KBM-7 (cell line): ENCODE measurements at places on chromosomes 5 and 9.

GRCh38 chr5:159038907-159039306 is 60.8 kb downstream of the EBF1 start:
- DNase-seq = no peak

- peak; percentile 35 for DNase-seq
These were observed 5.9 kb upstream of the YTHDC2 start for GRCh38 chr5:113507601-113508000.

DNA sequence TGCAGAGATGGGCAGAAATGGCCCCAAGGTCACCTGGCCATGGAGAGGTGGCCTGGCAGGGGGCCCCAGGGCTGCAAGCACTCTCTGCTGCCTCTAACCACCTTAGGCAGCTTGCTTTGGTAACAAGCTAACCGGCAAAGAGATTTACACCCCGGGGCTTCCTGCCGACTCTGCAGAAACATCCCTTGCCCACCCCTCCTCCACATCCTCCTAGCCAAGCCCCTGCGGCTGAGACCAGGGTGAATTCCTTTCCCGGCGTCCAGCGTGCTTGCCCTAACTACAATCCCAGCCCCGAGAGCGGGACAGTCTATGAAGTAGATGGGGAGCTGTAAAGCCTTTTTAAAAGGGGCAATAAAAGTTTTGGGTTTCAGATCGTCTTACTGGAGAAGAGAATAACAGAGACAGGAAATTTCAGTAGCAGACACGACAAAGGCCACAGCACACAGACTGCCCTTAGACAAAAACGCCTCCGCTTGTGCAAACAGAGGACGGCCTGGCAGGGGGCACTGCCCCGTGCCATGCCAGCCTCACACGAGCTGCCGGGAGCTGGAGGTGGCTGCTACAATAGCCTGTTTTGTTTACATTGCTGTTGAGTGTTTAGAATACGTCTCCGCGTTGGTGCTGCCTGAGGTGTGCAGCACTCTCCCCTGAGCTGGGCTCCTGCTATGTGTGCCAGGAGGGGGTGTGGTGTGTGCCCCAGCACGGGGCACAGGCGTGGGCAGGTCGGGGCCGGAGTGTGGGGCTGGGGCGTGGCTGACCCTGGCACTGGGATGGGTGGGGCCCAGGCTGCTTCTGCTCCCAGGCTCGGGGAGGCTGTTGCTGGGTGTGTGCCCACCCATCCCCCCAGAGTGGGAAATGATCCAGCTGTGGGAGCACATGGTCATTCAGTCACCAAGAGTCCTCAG is 15.3 kb downstream of the MYMK start:
- no peak for DNase-seq

- DNase-seq = no peak
These were observed 44.5 kb downstream of the RAPGEF1 start for GRCh38 chr9:131695366-131695765.

GRCh38 chr5:156096259-156096658 is 230.7 kb upstream of the SGCD start:
- no peak for DNase-seq

DNA sequence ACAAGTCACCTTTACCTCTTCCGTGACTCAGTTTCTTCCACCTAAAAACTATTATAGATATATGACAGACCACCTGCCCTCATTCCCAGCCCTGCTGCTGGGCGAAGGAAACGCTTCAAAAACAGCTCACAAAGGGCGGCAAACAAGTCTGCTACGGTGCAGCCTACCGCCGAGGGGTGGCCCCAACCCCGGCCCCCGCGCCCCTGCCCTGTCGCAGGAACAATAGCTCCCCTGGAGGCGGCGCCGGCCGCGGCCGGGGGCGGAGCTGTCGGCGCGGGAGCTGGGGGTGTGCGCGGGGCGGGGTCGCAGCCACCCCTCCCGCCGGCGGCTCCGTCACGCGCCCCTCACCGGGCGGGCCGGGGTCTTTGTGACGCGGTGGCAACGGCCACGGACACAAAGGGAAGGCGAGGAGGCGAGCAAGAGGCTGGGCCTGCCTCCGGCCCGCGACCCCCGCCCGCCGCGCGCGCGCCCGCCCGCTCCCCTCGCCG is at the start of gene TMEFF1:
Gene TMEFF1 (plus strand): TSS at position 362 of the 488 bp plus-strand sequence. CDS start 396 bp downstream, outside the sequence.
- peak; percentile 50 for DNase-seq

DNA sequence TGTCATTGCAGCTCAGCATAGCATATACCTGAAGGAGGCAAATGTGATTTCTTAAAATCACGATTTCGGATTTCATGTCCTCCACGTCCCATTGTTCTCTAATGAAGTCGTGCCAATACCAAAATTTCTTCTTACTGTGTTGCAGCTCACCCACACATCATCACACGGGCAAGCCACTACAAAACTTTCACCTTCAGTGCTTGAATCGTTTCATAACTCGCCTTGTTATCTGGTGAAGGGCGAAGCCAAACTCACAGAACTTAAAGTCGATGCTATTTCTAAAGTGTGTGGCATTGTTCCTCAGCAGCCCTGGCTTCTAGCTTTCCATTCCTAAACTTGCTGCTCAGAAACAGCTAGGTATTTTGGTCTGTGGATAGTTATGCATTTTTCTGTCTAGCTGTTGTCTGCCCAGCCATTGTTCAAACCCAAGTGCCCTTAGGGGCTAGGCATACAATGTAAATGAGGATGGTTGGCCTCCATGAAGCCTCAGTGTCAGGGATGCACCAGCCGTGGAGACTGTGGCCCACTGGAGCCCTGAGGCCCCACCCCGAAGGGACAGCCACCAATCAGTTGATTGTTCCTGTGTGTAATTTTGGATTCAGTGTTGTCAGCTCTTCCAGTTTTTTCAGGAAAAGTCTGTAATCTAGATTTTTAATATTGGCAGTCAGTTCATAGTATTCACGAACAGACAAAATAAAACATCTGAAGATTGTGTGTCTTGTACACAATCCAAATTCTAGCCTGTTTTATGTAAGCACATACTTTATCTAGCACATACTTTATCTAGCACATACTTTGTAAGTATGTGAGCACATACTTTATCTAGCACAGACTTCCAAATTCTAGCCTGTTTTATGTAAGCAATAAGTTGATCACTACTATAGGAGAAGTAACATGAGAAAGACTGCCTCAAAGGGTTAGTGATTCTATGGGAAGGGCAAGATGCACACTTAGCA is 112.8 kb downstream of the DAPK1 start:
- no peak for DNase-seq

GRCh38 chr5:98111686-98112085 is 661.8 kb upstream of the RGMB start:
- DNase-seq = no peak

DNA sequence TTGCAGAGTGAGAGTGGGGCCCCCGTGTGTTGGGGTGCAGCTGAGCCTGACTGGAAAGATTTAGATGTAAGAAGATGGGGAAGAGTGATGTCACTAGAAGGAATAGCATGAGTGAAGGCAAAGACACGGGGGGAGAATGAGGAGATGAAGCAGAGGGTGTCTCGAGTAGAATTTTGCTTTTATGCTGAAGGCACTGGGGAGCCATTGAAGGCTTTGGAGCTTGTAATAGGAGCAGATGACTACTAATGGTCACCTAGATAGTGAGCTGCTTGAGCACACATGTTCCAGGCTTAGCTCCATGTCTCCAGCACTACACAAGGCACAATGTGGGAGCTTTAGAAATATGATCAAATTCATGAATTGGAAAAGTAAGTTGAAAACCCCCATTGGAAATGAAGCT is 32.1 kb downstream of the COL15A1 start:
- DNase-seq = no peak

GRCh38 chr5:124677374-124678351 is 68.8 kb downstream of the ZNF608 start:
- DNase-seq = no peak

DNA sequence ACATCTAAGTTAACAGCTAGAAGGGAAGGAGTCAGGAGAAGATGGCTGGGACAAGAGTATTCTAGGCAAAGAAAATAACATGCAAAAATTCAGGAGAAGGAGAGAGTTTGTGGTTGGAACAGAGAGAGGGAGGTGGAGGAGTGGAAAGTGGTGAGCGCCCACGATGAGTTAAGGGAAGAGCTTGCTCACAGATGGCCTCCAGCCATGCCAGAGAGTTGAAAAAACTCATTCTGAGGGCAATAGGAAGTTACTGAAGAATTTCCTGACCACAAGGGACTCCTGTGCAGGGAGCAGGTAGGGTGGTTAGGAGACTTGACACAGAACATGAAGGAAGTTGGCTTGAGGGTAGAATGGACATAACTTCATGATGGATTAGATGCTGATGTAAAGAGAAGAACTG is 159.7 kb downstream of the DOCK2 start:
- peak; percentile 24 for DNase-seq

DNA sequence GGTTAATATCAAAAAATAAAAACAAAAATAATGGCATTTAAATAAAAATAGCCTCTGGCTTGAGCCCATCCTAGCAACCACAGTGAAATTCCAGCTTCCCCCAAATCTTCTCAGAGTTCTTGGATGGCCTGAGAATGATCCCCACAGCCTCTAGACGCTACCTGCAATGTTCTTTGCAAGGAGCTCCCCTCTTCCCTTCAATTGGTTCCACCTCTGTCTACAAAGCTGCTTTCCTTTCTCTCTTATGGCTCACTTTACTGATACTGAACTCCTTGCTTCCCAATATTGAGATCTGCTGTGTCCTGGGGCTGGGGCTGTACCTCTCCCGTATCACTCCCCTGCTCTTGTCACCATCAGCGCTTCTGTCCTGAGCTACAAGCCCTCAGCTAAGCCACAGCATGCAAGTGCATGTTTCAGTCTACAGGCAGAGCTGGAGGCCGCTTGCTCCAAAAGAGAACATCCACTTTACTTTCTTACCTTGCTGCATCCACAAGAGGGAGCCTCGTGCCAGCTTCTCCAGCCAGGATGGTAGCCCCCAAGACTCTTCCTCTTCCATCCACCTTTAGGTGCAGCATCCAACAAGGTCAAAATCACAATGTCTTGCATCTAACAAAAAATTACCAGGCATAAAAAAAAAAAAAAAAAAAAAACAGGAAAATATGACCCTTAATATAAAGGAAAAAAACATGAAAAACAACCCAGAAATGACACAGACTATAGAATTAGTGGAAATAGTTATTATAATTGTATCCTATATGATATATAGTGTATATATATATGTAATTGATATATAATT is 57.4 kb upstream of the PRSS3 start:
- DNase-seq = peak; percentile 76

DNA sequence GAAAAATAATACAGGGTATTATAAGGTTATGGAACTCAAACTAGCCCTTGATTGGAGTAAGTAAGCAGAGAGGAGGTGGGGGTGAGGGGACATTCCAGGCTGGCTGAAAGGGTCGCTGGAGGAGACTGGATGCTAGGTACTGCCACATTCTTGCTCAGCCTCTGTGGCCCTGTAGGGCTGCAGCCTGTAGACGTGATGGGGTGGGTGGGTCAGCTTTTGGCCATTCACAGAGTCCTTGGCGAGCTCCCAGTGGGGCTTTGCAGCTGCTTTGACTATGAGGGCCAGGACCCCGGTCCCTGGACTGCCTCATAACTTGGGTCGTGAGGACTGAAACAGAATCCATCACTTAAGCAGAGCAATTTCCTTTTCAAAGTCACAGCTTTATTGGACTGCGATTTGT is 4.2 kb upstream of the GDNF start:
- DNase-seq = no peak

GRCh38 chr9:88995627-88996026 is 4.4 kb downstream of the S1PR3 start:
- no peak for DNase-seq

DNA sequence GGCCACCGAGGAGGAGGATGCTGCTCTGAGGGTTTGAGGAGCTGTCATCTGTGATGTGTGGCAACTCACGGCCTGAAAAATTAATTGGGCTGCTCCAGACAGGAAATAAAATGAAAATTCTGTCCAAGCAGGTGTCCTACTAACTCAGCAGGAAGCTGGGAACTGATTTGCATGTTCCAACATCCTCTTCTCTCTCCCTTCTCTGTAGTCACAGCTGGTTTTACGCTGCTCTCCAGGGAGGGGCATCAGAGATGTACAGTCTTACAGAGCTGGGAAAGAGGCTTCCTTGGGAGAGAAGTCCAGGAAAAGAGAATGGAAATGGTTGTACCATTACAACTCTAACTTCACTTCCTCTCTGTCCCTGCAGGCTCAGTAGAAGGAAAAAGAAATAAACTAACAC is 24.2 kb upstream of the SIL1 start:
- no peak for DNase-seq

DNA sequence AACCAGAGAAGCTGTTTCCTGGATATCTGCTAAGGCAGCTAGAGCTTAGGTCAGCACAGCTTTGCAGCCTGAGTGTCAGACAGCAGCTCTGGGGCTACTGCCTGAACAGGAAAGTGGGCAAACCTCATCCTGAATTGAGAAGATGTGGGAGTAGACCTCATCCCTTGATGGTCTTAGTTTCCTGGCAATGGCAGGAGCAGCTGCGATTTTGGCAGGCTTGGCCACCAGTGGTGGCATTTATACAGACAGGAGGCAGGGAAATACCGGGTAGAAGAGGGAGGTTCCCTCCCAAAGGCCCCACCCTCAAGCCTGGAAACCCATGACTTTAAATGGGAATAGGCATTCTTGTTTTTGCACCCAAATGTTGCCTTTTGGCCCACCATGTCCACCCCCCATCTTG is 69.7 kb downstream of the LIX1 start:
- no peak for DNase-seq

DNA sequence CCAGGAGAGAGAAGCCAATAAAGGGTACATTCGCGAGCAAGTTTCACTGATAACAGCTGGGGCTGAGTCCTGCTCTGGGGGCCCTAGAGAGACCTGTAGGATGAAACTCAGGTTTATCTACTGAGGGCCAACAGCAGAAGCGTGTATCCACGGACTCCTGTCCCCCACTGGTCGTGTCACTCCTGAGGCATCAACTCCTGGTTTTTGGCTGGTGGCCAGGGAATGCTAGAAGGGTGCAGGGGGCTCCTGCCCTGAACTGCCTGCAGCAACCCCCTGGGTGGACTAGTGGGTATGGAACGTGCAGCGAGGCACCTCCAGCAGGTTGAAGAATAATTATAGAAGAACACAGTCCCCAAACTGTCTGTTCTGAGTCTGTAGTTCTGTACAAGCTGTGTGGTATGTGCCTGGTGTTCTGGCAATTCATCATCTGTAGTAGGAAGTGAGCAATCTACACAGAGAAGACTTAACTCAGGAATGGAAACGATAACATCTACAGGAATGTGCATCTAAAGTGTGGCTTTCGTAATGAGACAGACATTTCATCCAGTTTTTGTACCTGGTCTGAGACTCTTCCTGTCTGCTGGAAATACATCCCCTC is 64.5 kb upstream of the GNA14 start:
- peak; percentile 46 for DNase-seq

- DNase-seq = no peak
These were observed 120.5 kb upstream of the NEK6 start for GRCh38 chr9:124137009-124137943.

GRCh38 chr9:81578606-81579005 is 110.7 kb downstream of the TLE1 start:
- no peak for DNase-seq

GRCh38 chr5:111548348-111548950 is 36.1 kb upstream of the STARD4 start:
- no peak for DNase-seq

GRCh38 chr5:177608243-177609075 is 8.5 kb downstream of the B4GALT7 start:
- no peak for DNase-seq

DNA sequence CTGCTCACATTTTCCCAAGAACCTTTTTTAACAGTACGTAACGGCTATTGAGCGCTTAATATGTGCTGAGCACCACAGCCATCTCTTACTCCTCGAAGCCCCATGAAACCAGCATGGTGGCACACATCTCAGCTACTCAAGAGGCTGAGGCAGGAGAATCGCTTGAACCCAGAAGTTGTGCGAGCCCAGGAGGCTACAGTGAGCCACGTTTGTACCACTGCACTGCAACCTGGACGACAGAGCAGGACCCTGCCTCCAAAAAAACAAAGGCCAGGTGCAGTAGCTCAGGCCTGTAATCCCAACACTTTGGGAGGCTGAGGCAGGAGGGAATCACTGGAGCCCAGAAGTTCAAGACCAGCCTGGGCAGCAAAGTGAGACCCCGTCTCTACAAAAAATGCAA is 28.2 kb downstream of the AQP7 start:
- no peak for DNase-seq
